WTC11 (cell line): ENCODE measurements at places on chromosomes 6 and 20. TPM values are rescaled to one million over a fixed set of nuclear protein-coding genes. Genes with fewer than 3 reads are reported as not detected.
A peak's percentile ranks its signal among the peaks of the same experiment; 100 is the strongest.

DNA sequence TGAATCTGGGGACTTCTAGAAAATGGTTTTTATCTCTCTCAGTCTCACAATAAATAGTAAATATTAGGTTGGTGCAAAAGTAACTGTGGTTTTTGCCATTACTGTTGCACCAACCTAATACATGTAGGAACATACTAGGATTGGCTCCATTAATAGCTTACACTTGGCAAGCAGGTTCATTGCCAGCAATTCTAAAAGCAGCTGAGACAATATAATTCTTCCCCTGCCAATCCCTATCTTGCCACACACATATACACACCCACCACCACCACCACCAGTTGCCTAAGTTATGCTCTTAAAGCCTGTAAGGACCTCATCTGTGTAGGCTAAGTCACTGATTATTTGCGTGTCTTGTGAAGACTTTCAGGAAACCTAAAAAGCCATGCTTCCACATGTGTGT, 145.1 kb downstream of the KIF16B start:
- no peak for DNase-seq

GRCh38 chr6:52098721-52099120, 11.3 kb upstream of the PKHD1 start:
- DNase-seq: no peak

GRCh38 chr6:1766654-1767053, 156.9 kb downstream of the FOXC1 start:
- no peak for DNase-seq

DNA sequence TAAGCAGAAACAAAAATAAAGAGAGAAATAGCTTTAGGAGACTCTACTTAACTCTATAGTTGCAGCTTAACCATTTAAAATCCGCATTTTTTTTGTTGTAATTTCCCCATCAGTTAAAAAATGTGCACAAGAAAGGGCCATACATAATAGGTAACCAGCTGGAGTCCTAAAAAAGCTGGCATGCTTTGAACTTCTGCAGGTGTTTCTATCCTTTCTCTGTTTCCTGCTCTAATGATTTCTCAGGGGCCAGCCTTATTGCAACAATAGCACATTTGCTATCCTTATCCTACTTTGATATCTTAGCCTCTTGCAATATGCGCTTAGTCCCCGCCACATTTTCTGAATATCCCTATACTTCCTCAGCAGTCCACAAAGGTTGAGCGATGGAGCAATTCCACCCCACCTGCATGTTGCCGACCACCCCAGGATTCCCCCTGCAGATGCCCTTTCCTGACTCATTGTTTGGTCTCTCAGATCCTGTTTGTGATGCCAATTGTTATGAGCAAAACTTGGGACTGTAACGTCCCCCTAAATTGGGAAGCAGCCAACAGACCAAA, 48.5 kb downstream of the TRIM27 start:
- no peak for DNase-seq

The KCNK16 gene
- not detected in 3 replicates for total RNA-seq

GRCh38 chr20:63128367-63128766, 87.6 kb downstream of the YTHDF1 start:
- peak; percentile 10 for DNase-seq

- DNase-seq: no peak
These were observed 145.2 kb upstream of the HEY2 start for GRCh38 chr6:125604257-125604656.

The MATN4 gene
- total RNA-seq: 1.9 to 2.5 TPM (median 2.2 TPM) in 3 replicates

The CST5 gene
- total RNA-seq: not detected in 3 replicates

GRCh38 chr6:20644667-20645370, 110.6 kb downstream of the CDKAL1 start:
- no peak for DNase-seq

DNA sequence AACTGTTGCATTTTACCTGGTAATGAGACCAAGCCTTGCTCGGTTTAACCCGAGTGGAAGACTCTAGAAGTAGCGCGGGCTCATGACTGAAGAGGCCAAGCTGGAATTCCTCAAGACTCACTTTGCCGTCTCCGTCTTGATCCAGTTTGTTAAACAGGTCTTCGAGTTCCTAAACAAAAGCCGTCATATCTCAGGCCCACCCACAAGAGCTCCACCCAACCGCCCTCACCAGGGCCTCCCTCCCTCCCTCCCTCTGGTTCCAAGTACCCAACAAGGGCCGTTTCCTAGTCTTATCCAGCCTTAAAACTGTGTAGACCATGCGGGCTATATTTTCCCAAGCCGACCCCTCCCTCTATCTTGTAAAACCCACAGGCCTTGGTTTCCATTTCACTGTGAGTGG, 81.4 kb downstream of the NINL start:
- DNase-seq: no peak

The SPATS1 gene
- total RNA-seq: not detected in 3 replicates

The RAET1L gene
- not detected in 3 replicates for total RNA-seq

The TPX2 gene
- 113 to 123 TPM (median 115 TPM) in 3 replicates for total RNA-seq

The FAM110A gene
- total RNA-seq: 17.2 to 18.8 TPM (median 18.0 TPM) in 3 replicates

DNA sequence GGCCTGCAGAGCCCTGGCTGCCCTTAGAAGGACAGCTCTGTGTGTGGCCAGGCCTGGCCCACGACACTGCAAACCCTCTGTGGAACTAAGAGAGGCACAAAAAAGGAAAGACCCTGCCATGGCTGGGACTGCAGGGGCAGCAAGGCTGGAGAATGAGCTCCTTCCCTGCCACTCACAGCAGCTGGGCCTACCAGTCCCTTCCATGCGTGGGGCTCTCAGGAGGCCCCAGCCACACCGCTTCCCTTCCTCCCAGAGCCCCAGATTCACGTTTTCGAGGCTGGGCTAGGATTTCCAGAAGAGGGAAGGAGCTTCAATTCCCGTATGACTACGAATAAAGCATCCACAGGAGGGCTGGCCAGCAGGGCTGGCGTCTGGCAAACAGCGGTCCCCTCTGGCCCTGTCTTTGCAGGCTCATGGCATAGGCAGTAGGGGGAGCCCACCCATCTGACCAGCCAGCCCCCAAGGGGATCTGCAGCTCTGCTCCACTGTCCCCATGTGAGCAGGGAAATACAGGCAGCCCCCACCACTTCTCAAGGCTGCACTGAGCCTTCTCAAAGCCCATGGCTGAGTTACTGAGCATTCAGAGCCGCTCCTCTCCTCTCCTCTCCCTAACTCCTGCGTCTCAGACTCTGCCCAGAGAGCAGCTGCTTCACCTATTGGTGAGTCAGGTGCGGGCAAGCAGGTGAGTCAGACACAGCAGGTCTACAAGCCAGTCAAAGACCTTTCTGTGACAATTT, 53.1 kb downstream of the NINL start:
- DNase-seq: peak; percentile 55

GRCh38 chr6:151387175-151387970, 4.0 kb downstream of the ZBTB2 start:
- no peak for DNase-seq

GRCh38 chr6:87698547-87699006, 3.5 kb downstream of the AKIRIN2 start:
- no peak for DNase-seq

The SIRPG gene
- total RNA-seq: not detected in 3 replicates

- no peak for DNase-seq
These were observed 8.4 kb downstream of the RBBP8NL start for GRCh38 chr20:62418709-62419487.

GRCh38 chr6:170444811-170445211, 108.3 kb downstream of the PSMB1 start:
- DNase-seq: no peak

- no peak for DNase-seq
These were observed 60.9 kb downstream of the SAMD3 start for GRCh38 chr6:130161683-130162404.

- DNase-seq: no peak
These were observed 129.1 kb upstream of the SPACA1 start for GRCh38 chr6:87918461-87918941.

The ENPP5 gene
- 9.1 to 10.8 TPM (median 9.3 TPM) in 3 replicates for total RNA-seq

- DNase-seq: no peak
These were observed 1.5 kb downstream of the LATS1 start for GRCh38 chr6:149716181-149716963.

DNA sequence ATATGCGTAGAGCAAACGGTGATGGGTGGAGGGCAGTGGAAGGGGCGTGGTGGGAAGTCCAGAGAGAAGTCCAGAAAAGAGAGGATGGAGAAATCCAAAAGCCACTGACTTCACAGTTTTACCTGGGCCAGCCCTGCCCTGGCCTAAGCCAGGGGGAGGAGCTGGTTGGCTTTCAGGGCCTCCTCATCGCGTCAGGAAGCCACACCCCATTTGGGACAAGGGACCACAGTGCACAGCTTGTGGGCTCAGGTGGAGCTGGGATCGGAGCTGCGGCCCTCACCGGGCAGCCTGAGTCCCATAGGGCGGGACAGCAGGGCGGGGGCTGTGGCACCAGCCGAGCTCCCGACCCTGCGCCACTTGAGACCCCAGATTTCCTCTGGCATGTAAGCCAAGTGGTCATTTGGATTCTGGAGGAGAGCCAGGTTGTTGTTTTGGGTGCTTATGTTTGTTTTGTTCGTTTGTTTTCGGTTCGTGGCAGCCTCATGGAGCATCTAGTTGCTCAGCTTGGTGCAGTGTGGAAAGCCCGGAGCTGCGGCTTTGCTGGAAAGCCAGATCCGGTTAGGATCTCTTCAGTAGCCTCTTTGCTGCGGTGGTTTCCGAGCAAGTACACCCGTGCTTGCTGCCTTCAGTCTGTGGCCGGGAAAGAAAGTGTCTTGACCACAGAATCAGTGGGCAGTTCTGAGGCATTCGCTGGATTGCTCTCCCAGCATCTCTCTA, 42.2 kb downstream of the RIOK1 start:
- DNase-seq: peak; percentile 61

DNA sequence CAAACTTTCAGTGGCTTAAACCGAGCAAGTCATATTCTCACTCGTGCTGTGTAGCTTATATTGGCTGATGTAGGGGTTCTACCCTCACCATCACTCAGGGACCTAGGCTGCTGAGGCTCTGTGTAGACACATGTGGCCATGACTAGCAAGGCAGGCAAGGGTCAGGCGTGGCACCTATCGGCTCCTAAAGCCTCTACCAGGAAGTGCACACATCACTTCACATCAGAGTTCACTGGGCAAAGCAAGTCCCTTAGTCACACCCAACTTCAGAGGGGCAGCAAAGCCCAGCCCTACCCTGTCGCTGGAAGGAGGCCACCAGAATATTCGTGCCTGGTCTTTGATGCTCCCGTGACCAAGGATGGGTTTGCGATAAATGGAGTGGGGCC, 42.9 kb downstream of the PPP1R14C start:
- no peak for DNase-seq

DNA sequence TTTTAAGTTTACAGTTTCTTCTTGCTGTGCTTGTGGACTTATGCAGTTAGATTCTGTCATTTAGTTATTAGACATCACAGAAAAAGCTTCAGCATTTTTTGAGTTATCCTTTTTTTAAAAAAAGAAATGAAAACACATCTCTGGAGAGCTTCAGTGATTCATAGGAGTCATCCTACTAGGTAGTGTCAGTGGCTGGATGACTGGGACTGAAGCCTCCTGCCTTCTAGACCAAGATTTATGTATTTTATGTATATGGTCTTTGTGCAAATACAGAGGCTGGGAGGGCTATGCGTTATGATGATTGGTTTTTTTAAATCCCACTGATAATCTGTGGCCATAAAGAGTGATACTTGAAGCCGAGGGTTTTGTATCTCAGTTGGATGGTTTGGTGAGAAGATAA, 125.9 kb upstream of the JAG1 start:
- DNase-seq: no peak

GRCh38 chr20:37702403-37703034, 8.7 kb downstream of the CTNNBL1 start:
- DNase-seq: no peak

The VNN1 gene
- 0.04 to 0.07 TPM in 2 of 3 replicates, not detected in the other for total RNA-seq

DNA sequence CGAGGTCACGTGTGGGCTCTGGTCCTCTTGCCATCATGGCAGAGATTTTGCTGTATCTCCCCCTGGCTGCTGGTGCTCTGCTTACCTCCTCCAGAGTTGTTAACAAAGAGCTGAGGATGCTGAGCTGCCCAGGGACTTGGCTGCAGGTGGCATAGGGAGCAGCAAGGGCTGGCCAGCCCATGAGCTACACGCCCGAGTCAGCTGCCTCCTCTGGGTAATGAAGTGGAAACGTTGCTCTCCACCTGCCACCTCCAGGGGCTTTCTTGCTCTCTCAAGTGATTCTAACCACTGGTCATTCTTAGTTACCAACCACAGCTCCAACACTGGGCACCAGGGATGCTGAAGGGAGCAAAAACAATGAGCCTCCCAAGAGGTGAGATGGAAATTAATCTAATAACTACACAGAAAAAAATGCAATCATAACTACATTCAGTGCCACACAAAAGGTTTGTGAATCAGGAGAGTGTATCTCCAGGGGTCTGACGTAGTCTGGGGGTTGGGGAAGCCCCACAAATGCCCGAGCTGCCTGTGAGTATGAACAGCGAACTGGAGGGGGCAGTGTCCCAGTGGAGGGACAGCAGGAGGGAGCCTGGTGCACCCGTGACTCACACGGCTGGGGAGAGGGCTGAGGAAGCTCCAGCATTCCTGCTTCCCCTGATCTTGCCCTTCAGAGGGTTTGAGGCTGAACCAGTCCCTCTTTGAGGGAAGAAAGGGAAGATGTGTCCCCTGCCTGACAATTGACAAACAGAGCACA, 78.7 kb downstream of the CDH26 start:
- DNase-seq: no peak

DNA sequence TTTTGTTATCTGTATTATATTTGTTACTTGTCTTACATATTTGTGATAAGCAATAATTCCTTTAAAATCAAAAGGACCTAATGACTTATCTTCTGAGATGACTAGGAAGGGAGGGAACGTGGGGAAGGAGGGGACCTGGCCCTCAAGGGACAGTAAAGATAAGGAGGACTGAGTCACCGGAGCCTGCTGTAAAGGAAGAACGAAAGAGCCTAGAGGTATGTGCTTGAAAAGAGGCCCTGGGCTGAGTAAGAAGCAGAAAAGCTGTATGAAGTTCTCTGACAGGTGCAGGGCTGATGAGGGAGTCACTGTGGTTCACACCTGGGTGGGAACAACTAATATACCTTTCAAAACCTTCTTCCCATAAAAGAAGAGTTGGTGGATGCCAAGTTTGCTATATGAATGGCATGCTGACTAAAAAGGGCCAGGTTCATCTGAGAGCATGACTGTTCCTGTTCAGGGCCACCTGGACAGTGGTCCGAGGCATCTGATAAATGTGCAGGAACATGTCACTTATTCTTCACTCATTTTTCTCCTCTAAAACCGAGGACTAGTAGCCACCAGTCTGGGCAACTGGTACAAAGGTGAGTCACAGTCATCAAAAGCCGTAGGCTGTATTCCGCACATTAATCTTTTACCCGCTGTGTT, 111.3 kb downstream of the TNFAIP3 start:
- no peak for DNase-seq

The C2 gene
- total RNA-seq: 1.3 TPM in 3 replicates

The THBS2 gene
- 33.5 to 40.3 TPM (median 35.8 TPM) in 3 replicates for total RNA-seq

DNA sequence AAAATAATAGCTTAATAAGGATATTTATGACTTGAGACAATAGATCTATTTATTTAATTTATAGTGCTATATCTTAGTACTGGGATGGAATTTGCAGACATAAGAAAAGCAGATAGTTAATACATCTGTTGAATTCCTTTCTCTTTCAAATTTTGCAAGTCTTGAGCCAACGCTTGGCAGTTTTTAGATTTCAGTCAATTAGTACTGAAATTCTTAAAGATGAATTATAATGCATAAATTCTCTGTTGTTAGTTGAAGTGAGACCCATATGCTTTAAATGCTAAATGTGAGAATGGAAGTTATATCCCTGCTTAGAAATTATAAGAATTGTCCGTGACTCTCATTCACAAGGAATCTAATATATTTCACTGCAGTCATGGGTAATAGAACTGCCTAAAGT, 225.1 kb upstream of the ADGRB3 start:
- no peak for DNase-seq

- DNase-seq: no peak
These were observed 8.0 kb downstream of the ZNF335 start for GRCh38 chr20:45964006-45964400.

The GPR6 gene
- 0.22 TPM in 1 of 3 replicates, not detected in the others for total RNA-seq
